ENCODE measurements at places on chromosomes 16 and 17.

GRCh38 chr16:51407921-51408320 lies 256.9 kb upstream of the SALL1 start:
- DNase-seq = no peak

DNA sequence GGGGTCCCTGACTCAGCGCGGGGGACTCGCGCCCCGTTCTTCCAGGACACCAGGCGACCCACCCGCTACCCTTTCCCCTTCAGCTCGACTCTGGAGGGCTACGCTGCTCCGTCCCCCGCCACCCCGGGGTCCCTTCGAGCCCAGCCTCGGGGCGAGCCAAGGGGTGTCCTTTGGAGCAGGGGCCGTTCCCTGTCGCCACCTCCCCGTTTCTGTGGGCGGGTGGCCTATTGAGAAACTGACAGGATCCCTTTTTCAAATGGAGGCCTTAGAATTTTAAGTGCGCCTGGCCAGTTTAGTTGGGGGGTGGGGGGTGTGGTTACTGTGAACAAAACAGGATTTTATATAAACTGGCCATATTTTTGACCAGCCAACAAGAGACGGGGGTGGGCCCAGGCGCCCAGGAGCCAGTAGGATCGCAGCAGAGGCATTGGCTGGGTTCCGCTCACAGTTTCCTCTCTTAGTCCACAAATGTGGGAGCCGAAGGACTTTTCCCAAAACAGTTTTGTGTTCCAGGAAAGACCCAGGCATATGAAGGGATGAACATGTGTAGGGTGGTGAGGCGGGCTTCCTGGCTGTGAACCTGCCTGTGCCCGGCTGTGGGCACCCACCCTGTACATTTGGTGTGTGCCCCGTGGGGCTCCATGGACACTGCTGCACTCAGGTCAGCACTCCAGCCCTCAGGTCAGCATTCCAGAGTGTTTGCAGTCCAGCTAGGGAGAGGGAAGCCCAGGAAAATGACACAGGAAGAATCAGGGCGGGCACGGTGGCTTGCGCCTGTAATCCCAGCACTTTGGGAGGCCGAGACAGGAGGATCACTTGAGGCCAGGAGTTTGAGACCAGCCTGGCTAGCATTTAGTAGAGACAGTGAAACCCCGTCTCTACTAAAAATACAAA lies 722 bp upstream of the TIMP2 start:
- no peak for DNase-seq

DNA sequence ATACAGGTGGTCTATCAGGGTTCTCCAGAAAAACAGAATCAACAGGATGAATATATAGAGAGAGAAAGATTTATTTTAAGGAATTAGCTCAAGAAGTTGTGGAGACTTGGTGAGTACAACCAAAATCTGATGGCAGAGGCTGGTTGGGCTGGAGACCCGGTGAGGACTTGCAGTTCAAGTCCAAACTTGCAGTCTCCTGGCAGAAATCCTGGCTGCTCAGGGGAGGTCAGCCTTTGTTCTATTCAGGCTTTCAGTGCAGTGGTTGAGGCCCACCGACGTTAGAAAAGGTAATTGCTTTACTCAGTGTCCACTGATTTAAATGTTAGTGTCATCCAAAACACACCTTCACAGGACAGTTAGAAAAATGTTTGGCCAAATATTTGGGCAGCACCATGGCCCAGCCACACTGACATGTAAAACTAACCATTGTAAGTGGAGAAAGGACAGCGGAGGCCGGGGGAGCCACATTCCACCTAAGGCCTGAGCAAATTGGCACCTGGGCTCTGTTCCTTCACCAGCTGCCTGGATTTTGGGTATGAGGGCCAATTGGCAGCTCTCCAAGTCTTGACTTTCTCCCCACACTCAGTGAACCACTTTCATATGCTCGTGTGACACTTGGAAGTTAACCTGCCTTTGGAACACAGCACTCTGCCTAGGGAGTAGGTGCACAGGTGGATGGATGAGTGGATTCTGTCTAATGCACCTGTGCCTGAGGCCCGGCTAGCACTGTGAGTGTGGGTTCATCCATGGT lies 54.7 kb downstream of the CACNG5 start:
- no peak for DNase-seq

GRCh38 chr16:86070484-86070883 lies 171.5 kb downstream of the IRF8 start:
- DNase-seq = no peak

DNA sequence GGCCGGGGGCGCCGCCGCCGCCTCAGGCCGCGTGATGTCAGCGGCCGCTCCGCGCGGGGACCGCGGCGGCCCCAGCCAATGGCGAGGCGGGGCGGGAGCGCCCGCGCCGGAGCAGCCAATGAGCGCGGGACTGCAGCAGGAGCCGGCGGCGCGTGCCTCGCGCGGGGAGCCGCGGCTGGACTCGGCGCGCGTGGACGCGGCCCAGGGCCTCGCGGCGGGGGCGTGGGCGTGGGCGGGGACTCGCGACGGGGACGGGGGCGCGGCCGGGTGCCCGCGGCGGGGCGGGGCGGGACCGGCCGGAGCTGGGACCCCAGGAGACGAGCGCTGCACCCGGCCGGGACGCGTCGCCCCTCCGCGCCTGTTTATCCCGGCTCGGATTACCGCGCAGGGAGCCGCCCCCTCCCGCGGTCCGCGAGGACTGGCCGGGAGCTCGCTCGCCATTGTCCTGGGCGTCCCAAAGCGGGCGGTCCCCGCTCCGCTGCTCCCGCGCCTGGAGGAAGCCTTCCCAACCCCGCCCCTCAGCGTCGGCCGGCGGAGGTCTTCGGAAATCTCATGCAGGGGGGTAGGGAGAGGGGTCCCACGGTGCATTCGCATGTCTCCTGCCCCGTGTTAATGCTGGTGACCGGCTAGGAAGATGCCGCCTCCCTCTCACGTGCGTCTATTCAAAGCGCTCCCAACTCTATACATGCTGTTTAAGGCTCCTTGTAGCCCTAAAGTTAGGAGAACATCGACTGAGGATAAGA lies at the start of gene RNF157:
TSS of gene RNF157 (minus strand) at position 33 of the 743 bp plus-strand sequence. CDS start 253 bp downstream, outside the sequence.
- DNase-seq = peak; percentile 74

DNA sequence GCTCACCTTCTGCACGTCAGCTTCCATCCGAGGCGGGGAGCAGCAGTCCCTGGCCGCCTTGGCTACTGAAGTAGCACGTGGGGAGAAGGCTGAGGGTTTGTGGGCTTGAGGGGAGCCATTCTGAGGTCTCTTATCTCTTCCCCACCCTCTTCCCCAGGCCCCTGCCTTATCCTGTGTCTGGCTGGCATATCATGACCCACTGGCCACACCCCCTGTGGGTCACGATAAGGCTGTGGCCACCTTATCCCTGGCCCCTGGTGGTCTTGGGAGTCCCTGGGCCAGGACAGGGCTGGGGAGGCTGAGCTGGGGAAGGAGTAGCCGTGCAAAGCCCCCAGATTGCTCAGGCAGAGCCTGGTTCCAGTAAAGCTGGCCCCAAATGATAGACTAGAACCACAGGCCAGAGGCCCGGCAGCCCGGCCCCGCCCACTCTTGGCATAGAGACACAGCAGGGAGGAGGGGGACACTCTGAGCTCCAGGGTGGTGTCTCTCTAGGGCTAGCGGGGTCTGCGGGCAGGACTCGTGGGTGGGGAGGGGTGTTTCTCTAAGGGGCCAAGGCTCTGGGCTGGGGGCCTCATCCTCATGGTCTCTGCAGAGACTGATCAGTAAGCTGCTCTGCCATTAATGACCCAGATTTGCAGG lies 7.6 kb downstream of the SPNS2 start:
- no peak for DNase-seq

DNA sequence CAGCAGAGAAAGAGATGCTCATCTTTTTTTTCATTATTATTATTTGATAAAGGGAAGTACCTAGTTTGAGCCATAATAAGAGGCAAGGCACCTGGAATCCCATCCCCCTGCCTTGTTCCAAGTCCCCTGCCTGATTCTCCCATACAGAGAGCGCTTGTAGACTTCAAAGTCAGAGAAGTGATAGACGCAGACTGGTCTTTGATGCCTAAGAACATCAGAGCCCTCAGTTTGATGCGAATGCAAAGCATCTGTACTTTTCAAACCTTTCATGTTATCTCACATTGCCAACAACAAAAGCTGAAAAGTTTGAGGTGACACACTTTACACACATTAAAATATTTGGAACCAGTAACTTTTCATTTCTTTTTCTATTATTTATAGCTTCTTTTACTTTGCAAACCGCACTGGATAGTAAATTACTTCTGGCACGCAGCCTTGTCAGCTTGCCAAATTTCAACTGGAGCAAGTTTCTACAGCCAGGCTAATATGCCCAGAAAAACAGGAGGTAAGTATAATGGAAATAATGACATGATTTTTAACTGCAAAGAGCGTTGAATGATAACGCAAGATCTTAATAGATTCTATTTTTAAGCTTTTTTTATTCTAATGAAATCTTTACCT lies 5.9 kb upstream of the UTP6 start:
- peak; percentile 13 for DNase-seq

DNA sequence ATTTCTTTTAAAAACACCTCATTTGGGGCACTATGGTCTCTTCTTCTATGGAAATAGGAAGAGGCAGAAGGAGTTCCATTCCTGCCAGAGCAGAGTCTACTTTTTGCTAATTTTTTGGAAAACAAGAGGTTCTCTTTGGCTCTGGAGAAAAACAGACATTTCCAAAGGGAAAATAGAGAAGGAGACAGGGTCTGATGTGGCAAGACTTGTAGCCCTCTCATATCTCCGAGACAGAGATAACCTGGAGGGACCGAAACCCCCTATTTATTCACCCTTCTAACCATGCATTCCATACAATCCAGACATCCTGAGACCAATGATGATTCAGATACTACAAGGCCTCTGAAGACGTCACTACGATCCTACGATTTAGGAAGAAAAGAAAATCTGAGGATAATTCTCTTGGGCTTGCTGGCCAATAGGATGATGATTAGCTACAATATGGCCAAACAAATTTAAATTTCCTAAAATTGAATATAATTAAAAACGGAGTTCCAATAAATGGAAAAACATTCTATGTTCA lies 70.2 kb downstream of the HIC1 start:
- no peak for DNase-seq
